ENCODE measurements at places on chromosomes 12 and 14.

DNA sequence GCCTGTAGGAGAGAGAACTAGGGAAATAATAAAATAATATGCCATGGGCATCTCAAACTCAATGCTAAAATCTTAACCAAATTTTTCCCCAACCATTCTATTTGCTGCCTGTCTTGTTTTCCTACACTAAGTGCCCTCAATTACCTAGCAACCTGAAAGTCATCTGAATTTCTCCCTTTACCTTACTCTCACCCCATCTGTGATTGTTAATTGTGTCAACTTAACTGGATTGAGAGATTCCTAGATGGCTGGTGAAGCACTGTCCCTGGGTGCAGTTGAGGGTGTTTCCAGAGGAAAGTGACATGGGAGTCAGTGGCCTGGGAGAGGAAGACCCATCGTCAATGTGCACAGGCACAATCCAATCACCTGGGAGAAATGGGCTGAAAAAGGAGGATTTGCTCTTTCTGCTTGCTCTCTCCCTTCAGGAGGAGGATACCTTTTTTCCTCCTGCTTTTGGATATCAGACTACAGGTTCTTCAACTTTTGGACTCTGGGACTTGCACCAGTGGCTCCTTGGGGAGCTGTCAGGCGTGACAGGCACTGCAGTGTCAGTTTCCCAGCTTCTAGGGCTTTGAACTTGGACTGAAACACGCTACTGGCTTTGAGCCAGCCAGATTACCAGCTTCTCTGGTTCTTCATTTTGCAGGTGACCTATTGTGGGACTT, 100.1 kb downstream of the PPP1R12A start:
- DNase-seq = no peak

DNA sequence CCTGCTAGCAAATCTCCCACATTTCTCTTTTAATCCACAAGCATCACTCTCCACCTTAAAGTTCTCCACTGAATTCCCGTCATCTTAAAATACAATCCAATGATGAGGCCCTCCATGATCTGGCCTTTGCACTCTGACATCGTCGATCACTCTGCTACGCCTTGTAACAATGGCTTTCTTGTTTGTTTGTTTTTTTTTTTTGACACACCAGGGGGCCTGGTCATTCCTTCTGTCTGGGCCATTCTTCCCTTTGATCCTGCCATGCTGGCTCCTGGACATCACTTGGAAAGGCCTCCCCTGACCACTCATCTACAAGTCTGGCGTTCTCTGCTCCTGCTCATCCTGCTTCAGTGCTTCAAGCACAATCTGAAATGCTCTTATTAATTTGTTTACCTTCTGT, 233.5 kb downstream of the PPM1H start:
- DNase-seq = no peak

GRCh38 chr12:49567611-49568441, at the start of gene MCRS1:
Gene MCRS1, minus strand, starts transcription at chr12:49568142. Its CDS starts 1,411 bp downstream, at chr12:49566731.
- peak; percentile 85 for DNase-seq

- DNase-seq = no peak
Observed at GRCh38 chr14:31560759-31561154, 447 bp upstream of the NUBPL start.

- no peak for DNase-seq
Observed at GRCh38 chr14:81449576-81449975, 49.5 kb upstream of the STON2 start.

DNA sequence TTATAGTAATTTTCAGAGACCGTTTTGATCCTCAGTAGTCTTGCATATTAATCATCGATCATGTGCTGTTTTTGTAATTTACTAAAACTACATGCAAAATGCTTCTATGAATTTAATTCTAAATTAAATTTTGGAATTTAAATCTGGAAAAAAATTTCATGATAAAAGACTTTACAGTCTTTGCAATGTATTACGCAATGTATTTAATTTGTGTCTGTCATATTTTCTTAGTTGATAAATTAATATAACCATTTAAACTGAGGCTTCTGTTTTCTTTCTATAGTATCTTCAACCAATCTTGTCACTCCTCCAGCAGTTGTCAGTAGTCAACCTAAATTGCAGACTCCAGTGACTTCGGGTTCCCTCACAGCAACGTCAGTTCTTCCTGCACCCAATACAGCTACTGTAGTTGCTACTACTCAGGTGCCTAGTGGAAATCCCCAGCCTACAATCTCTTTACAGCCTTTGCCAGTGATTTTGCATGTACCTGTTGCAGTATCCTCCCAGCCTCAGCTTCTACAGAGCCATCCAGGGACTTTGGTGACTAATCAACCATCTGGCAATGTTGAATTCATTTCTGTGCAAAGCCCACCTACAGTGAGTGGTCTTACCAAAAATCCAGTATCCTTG, 94.8 kb downstream of the ATF7IP start:
- DNase-seq = no peak

DNA sequence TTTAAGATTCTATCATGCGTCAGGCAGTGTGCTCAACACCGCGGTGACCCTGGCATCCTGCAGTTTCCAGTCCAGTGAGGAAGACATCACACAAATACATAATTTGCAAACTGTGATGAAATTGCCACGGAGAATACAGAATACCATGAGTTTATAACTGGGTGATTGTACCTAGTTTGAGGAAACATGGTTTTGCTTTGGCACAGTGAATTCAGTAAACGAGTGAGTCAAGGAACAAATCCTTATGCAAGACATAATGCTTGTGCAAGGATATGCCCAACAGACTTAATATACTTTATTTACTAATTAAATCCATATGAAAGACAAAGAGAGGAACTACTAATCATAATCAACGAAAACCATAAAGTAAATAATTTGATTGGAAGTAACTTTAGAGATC, 311.8 kb upstream of the TMTC1 start:
- no peak for DNase-seq

- no peak for DNase-seq
Observed at GRCh38 chr12:94228488-94228907, 80.1 kb downstream of the PLXNC1 start.

DNA sequence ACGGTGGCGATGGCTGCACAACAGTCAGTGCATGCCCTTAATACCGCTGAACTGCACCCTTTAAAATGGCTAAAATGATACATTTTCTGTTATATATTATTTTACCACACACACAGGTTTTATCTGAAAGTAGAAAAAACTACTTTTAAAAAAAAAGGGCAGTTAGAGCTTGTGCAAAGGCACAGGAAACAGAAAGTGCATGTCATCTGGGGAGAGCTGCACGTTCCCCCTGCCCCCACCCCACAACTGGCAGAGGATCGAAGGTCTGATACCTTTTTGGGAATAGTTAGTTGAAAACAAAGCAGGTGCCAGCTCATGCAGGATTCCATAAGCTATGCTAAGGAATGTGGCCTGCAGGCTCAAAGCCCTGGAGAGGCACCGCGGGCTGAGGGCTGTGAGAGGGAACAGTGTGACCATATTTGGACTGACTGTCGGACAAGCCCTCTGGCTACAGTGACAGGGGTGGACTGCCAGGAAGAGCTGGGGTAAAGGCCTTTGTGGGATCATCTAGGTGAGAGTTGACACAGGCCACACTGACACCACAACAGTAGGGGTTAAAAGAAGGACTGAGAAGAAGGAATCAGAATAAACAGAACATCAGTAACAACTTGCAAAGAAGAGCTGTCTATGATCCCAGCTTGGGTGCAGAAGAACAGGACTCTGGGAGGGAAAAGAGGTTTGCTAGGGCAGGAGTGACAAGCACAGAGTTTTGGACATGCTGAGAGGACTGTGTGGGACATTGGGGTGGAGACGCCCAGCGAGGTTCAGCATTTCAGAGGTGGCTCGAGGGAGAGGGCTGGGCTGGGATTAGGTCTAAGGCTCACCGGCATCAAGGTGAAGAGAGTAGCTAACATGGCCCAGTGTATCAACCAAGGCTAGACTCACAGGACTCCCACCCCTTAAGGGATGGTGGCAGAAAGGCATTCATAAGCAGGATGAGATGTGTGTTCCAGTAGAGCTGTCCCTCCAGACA, 54.6 kb downstream of the ACTN1 start:
- no peak for DNase-seq

GRCh38 chr12:7571257-7571656, 67.7 kb upstream of the CD163 start:
- DNase-seq = no peak

DNA sequence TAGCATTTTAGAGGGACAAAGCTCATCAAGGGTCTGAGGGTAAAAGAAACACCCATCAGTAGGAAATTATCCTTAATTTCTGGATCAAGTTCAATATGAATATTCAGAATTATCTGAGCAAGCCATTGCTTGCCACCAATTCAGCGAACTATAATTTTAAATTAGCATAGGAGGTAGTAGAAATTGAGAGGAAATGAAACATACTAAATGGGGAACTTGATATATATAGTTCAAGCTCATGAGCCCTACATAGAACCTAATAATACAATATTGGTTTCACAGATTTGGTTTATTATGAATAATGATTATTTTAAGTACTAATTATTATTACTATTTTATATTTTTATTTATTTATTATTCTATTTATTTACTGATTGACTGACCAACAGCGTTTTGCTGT, 42.1 kb upstream of the GXYLT1 start:
- no peak for DNase-seq

DNA sequence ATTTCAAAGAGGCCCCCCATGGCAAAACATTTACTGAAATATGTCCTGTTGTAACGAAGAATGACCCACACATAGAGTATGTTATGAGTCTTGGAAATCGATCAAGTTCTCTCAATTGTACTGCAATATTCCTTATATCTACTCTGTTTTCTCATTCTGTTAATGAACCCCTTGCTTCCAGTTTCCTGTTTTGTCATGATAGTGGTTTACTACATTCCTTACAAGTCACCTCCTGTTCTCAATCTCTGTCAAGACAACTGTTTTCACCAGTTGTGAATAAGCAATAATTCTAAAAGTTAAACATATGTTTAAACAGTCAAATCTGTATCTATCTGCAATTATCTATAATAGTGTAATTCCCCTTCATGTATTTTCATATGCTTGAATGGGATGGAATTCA, 16.4 kb upstream of the ARID2 start:
- no peak for DNase-seq

- DNase-seq = peak; percentile 30
Observed at GRCh38 chr12:89960011-89960507, 251.4 kb upstream of the ATP2B1 start.

GRCh38 chr12:3191450-3191849, 114.3 kb downstream of the TSPAN9 start:
- no peak for DNase-seq

DNA sequence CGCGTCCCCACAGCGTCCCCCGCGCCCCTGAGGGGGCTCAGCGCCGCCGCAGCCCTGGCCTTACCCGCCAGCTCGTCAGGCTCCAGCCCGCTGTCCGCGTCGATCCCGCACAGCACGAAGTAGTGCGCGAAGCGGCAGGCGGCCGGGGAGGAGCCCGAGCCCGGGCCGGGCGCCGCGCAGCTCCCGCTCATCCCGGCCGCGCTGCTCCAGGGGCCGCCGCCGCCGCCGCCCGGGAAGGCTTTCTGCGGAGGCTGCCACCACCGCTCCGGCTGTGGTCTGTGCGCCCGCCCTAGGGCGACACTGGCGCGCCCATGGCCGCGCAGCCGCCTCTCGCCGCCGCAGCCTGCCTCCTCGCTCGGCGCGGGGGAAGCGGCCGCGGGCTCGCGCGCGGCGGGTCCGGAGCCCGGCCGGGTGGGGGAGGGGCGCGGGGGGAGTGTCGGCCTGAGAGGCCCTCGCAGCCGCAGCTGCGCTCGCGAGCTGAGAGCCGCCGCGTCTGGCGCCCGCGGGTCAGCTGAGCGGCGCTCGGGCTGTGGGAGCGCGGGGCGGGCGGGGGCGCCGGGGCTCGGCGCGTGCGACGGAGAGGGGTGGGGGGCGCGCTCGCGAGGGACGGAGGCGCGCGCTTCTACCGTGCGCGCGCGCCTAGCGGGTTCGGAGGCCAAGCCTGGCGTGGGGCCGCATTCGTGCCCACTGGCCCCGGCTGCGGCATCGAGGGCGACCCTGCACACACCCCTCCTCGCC, at the start of gene DENND5B:
Gene DENND5B (minus strand): TSS at position 495 of the 738 bp plus-strand sequence. CDS start 304 bp downstream, at position 191.
- DNase-seq = peak; percentile 39

- DNase-seq = no peak
Observed at GRCh38 chr12:78386871-78387270, 477.7 kb upstream of the SYT1 start.

- no peak for DNase-seq
Observed at GRCh38 chr14:49203676-49204075, 382.5 kb downstream of the RPS29 start.

DNA sequence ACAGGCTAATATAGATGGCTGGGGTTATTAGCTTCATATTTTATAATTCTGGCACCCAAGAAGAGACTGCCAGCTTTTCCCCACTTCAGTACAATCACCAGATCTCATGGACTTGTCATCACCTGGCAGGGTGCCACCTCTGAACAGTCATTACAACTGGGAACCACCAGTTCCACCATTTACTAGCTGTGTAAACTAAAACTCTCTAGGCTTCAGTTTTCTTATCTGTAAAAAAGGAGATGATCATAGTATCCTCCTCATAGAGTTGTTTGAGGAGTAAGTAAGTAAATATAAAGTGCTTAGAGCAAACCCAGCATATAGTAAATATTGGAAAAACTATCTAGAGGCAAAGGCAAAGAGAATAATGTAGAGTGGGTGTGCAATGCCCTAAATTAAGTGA, 19.3 kb downstream of the CPNE8 start:
- no peak for DNase-seq

DNA sequence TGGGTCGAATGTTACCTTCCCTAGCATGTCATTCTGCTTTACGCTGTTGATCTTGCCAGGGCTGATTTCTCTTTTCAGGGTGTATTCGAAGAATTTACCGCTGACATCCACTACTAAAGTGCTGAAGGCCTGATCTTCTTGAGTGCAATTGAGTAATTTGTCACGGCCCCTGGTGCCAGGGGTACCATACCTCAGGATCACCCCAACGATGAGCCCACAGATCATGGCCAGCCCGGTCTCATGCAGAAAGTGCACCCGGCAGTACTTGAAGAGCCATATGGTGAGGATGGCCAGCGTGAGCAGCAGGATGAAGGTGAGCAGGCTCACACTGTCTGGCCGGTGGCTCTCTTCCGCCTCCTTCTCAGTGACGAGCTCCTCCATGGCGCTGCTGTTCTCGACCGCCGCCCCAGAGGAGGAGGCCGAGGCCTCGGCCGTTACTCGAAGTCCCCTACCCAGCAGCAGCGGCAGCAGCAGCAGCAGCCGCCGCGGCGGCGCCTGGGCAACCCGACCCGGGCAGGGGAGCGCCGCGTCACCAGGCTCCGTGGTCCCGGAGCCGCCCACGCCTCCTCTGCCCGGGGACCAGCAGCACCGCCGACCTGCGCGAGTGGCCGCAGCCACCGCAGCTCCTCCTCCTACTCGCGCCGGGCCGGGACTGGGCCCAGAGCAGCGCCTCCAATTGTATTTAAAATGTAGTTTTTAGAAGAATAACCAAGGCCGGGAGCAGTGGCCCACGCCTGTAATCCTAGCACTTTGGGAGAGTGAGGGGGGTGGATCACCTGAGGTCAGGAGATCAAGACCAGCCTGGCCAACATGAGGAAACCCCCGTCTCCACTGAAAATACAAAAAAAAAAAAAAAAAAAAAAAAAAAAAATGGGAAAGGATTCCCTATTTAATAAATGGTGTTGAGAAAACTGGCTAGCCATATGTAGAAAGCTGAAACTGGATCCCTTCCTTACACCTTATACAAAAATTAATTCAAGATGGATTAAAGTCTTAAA, 58.5 kb upstream of the TMPO start:
- DNase-seq = peak; percentile 22

- DNase-seq = no peak
Observed at GRCh38 chr12:49916129-49916919, 12.6 kb upstream of the FAIM2 start.

All from stimulated activated naive CD8-positive, alpha-beta T cell treated with anti-CD3 and anti-CD28 coated beads, Interleukin-15, amount 100 ng/mL, for 72 hours (primary cell).